Thoracic aorta (tissue), 2 donors: ENCODE measurements at places on chromosomes 13 and 19. TPM values are rescaled to one million over a fixed set of nuclear protein-coding genes. Genes with fewer than 3 reads are reported as not detected.

DNA sequence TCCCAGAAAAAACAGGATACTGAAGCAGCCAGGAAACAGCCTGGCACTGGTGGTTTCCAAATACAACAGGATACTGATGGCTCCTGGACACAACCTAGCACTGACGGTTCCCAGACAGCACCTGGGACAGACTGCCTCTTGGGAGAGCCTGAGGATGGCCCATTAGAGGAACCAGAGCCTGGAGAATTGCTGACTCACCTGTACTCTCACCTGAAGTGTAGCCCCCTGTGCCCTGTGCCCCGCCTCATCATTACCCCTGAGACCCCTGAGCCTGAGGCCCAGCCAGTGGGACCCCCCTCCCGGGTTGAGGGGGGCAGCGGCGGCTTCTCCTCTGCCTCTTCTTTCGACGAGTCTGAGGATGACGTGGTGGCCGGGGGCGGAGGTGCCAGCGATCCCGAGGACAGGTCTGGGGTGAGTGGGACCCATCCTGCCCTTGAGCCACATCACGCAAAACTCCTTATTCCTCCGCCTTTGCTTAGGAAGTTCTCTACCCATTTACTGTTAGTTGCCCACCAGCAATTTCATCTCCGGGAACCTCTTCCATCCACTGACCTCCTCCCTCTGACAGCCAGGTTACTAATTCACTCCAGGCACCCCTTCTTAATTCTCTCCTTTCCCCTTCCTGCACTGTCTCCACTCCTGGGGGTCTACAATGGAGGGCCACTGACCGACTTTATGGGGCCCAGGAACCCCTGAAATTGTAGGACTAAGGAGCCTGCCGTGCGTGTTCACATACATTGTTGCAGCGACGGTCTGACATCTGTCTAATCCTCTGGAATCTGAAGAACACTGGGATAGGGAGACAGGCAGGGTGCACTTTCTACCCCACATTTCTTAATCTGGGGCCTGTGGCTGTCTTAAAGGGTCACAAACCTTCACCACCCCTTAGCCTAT, 1.2 kb downstream of the ITPKC start:
- no peak for DNase-seq

DNA sequence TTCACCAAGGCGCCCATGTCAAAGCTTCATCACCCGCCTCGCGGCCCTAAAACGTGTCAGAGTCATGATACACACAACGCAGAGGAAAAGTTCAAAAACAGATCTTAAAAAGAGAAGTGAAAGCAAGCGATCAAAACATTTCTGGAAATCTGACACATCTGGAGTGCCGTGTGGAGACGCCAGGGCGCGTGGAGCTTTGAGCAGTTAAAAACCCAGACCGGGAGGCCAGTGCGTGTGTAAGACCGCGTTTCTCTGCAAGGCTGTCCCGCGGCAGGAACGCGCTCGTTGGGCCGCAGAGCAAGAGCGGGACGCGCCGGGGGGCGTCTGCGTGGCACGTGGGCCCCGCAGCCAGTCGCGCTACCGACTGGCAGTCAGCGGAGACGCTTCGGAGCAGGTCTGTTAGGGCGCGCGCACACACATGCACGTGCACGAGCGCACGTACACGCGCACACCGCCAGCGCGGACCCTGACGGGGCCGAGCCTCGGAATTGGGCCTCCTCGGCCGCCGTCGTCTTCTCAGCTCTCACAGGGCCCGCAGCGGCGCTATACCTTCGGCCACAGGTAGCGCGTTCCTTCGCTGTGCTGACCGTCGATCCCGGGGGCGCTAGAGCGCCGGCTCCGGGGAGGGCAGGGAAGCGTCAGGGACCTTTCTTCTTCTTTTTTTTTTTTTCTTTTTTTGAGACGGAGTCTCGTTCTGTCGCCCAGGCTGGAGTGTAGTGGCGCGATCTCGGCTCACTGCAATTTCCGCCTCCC, 35.8 kb downstream of the RNF6 start:
- DNase-seq = peak; percentile 33

DNA sequence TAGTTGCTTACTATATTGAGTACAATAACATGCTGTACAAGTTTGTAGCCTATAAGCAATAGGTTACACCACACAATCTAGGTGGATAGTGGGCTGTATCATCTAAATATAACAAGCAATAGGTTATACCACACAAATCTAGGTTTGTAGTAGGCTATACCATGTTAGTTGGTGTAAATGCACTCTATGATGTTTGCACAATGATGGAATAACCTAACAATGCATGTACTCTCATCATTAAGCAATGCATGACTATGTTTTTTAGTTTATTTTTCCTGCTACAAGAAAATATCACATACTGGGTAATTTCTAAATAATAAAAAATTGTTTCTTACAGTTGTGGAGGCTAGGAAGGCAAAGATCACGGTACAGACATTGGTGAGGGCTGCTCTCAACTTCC, 262.5 kb downstream of the SLITRK6 start:
- no peak for DNase-seq

DNA sequence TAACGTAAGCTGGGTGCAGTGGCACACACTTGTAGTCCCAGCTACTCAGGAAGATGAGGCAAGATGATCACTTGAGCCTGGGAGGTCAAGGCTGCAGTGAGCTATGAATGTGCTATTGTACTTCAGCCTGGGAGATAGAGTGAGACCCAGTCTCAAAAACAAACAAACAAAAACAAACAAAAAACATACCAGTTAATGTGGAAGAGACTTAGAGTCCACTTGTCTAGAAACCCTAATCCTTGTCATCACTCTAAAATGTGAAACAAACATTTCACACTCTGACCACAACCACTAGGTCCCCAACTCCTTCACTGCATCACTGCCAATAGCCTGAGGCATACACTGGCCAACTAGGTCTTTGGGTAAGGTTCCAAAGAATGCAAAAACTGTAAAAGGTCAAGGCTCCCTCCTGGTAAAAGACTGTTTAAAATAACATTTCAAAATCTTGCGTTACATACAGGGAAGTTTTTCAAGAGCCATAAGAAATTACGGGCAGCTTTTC, 28.6 kb upstream of the CYP2B6 start:
- DNase-seq = no peak

GRCh38 chr19:55644191-55644833, 863 bp downstream of the ZNF581 start:
- DNase-seq = no peak

The POSTN gene
- 145 TPM for total RNA-seq
